ENCODE measurements at places on chromosomes 16 and 17.
A peak's percentile ranks its signal among the peaks of the same experiment; 100 is the strongest.

GRCh38 chr17:60601447-60602384 lies 1.7 kb downstream of the PPM1D start:
- DNase-seq = peak; percentile 13

- peak; percentile 18 for DNase-seq
These were observed 1.0 kb downstream of the MYO15B start for GRCh38 chr17:75588596-75589011.

DNA sequence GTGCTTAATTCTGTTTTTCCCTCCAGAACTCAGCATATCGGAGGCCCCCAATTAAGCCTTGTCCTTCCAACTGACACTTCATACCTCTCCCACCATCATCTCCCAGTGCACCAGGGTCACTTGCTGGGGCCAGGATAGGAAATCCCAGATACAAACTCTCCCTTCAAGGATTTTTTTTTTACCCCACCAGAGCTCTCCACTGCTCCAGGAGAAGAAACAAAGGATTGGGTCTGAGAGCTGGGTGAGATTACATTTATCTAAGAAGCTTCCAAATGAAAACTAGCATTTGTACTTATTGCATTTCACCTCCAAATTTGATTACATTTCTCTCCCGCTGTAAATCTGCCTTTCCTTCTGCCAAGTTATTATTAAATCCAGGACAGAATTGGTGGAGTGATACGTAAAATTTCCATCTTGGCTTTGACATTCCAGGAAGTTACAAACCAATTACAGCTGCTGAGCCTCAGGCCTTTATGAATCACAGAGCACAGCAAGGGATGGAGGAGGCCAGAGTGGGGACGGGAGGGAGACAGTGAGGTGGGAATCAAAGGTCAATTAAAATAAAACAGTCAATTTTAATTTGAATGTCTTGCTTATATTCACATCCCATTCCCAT lies 123.5 kb downstream of the USP31 start:
- DNase-seq = no peak

- no peak for DNase-seq
These were observed 7.6 kb downstream of the ATXN1L start for GRCh38 chr16:71853413-71853812.

- no peak for DNase-seq
These were observed 82.4 kb downstream of the NDE1 start for GRCh38 chr16:15732416-15732815.

DNA sequence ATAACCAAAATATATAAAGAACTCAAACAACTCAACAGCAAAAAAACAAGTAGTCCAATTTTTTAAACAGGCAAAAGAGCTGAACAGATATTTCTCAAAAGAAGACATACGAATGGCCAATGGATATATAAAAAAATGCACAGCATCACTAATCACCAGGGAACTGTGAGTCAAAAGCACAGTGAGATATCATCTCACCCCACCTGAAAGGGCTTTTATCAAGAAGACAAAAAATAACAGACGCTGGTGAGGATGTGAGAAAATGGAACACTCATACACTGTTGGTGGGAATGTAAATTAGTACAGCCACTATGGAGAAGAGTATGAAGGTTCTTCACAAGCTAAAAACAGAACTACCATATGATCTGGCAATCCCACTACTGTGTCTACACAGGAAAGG lies 7.4 kb downstream of the XYLT1 start:
- DNase-seq = no peak

- no peak for DNase-seq
These were observed 8.4 kb upstream of the DPEP3 start for GRCh38 chr16:67988675-67989074.

DNA sequence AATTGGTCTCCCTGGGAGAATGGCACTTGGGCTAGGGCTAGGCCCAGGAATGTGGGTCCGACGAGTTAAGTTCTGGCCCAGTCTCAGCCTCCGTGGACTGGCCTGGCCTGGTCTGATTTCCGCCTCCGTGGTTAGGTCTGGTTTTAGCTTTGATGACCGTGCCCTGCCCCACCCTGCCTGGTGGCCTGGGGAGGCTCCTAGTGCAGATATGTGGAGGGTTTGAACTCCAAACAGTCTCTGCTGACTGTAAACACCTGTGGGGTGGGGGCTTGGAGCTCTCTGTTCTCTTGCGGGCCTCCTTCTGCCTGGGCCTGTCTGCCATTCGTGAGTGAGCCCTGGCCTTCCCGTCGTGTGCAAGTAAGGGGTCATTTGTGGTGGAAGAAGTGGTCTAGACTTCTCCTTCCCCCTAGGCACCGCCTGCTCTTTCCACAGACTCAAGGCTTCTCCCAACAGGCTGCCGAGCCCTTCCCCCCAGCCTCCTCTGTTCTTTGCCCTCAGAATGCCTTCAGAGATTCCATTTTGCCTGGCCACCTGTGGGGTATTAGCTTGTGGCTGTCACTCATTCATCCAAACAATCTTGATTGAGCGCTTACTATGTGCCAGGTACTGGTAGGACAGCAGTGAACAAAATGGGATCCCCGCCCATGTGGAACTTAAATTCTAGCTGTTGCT lies 1.6 kb downstream of the ATP6V0C start:
- no peak for DNase-seq

GRCh38 chr16:28063591-28064061 lies at the start of gene GSG1L:
GSG1L (minus strand) TSS chr16:28063714; CDS start chr16:28063424, 290 bp downstream.
- DNase-seq = no peak

DNA sequence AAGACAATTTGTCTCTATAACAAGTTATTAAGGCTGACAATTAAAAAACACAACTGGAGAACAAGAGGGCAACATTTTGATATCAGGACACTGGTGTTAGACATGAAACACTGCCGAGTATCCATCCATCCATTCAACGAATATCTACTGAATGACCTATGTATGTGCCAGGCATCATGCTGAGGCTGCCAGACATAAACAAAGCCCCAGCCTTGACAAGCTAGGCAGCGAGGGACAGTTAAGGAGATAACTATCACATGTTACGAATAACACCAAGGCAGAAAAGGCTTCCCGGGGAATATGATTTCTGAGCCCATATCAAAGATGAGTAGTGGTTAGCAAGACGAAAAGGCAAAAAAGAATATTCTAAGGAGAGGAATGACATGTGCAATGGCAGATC lies 12.1 kb downstream of the HEATR6 start:
- no peak for DNase-seq

GRCh38 chr17:27872776-27873175 lies 20.4 kb downstream of the LYRM9 start:
- DNase-seq = no peak

DNA sequence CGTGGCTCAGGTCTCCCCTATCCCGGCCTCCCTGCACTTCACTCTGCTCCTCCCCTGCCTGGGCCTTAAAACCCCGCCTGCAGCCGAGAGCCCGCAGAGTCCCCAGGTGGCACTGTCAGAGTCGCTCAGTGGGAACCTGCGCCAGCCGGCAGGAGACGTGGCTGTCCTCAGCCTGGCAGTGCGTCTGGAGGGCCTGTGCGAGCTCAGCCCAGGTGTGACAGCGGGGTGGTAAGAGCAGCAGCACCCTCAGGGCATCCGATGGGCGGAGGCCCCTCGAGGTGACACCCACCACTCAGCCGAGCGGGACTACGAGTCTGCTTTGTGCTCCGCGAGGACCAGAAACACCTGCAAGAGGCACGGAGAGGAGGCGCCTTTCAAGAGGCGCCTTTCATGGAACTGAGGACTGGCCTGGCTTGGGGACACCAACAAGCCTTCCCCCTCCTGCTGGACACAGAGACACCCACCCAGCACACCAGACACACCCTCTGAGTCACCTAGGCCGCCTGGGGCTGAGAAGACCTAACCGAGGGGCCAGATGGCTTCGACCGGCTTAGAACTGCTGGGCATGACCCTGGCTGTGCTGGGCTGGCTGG lies at the start of gene CLDN9:
Gene CLDN9 (plus strand): TSS at position 96 of the 593 bp plus-strand sequence. CDS start 440 bp downstream, at position 536.
- no peak for DNase-seq

GRCh38 chr16:59356709-59357108 lies 622.6 kb upstream of the GOT2 start:
- DNase-seq = no peak

DNA sequence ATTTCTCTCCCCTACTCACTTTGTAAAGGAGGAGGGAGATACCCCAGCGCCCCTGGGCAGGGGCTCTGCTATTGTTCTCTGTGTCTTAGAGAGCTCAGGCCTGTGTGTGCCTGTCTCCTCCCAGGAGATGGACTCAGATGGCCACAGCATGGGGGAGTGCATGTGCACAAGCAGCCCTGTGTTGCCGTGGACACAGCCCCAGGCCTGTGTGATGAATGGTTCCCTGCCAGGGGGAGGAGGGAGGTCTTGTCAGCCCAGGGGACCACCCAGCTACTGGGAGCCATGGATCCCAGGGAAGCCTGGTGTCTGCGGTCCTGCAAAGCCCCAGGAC lies 26.3 kb downstream of the GINS2 start:
- DNase-seq = no peak

DNA sequence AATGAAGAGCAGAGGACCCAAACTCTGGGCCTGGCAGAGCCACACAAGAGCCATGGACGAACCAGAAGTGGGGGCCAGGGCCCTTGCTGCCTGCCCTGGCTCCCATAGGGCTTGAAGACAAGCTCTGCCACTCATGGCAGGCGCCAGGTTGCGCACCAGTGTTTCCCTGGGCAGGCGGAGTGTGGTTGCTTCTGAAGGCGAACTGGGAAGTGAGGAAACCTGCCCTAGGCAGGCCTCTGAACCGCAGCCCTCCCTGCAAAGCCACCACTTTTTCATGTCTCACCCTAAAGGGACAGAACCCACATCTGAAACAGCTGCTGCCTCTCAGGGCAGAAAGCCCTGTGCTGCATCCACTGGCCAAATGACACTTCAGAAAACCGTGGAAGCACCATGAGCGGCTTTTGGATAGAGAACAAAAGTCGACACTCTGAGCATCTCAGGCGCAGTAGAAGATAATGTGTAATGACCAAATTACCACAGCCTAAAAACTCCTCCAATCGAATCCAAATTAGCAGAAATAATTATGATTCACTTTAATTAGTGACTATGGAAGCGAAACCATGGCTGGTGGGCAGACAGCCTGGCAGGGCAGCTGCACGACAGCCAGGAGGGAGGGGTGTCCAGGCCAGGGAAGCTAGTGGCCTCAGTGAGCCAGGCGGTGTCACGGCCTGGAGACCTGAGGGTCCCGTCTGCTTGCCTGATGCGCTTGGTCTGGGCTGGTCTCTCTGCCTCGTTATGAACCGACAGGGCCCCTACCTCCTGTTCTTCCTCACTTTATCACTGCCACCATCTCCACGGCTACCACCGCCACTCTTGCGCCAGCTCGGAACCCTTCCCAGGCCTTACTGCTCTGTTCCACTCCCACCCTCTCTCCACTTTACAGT lies 59.1 kb downstream of the PRMT7 start:
- DNase-seq = peak; percentile 30

DNA sequence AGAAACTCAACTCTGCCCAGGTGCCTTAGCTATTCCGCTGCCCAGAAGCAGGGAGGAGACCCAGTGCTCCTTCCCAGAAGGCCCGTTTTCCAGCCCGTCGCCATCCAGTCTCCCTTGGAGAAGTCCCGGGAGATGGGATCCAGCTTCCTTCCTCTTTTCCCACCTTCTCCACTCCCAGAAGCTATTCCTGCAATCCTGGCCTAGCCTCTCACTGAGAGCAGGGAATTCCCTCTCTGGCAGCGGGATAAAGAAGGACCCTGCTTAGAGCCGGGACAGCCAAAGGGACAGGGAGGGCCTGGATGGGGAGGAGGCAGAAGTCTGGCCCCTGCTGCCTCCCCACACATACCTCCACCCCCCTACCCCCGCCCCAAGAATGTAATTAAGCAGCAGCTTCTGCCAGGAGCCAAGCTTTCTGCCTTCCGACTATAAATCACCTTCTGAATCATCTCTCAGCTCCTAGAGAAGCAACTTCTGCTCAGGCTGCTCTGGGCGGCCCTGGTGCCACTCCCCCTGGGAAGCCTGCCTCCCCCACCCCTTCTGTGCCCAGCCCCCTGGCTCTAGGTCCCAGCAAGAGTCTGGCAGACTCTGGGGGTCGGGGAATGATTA lies 6.4 kb downstream of the WNT3 start:
- no peak for DNase-seq

- DNase-seq = no peak
These were observed 142.7 kb upstream of the GNAO1 start for GRCh38 chr16:56048425-56049105.

DNA sequence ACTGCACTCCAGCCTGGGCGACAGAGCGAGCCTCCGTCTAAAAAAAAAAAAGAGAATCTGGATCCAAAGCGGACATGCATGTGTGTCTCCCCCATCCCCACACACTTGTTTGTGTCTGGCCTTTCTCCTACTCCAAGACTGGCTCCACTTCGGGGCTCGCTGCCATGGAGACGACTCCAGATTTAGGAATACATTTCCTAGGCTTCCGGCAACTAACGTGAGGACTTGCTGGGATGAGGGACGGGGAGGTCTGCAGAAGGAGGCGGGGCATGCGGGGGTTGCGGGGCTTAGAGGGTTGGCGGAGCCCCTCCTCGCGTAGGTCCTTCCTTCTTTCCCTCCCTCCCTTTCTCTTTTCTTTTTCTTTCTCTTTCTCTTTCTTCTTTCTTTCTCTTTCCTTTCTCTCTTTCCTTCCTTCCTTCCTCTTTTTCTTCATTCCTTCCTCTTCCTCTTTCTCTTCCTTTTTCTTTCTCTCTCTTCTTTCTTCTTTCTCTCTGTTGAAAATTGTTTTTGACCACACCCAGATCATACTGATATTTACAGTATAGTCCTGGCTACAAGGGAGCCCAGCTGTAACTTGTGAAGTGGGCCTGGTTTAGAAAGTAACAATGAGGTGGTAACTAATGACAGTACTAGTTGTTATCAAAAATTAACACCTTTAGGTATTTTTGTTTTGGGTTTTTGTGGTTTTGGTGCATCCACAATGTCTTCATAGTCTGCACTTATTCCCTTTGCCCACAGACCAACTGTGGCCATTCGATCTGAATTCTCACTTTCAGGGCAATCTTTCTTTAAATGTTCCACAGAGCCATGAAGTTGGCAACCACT lies 25.2 kb downstream of the MIS12 start:
- DNase-seq = no peak

DNA sequence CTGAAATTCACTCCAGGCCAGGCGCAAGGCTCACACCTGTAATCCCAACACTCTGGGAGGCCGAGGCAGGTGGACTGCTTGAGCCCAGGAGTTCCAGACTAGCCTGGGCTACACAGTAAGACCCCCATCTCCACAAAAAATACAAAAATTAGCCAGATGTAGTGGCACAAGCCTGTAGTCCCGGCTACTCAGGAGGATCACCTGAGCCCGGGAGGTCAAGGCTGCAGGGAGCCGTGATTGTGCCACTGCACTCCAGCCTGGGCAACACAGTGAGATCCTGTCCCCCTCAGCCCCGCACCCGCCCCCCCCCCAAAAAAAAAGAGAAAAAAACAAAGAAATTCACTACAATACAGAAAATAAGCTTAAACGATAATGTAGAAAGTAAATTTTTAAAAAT lies 31.5 kb downstream of the MBTPS1 start:
- DNase-seq = no peak
